ENCODE measurements at places on chromosomes 4 and X. TPM values are rescaled to one million over a fixed set of nuclear protein-coding genes. Genes with fewer than 3 reads are reported as not detected.

Gene NXF2
- total RNA-seq, result not detected

Gene NLGN4X
- under 0.01 TPM for total RNA-seq

Gene SEL1L3
- 62.8 TPM for total RNA-seq

GRCh38 chrX:11375614-11376119 is 82.5 kb downstream of the AMELX start:
- DNase-seq, result no peak

DNA sequence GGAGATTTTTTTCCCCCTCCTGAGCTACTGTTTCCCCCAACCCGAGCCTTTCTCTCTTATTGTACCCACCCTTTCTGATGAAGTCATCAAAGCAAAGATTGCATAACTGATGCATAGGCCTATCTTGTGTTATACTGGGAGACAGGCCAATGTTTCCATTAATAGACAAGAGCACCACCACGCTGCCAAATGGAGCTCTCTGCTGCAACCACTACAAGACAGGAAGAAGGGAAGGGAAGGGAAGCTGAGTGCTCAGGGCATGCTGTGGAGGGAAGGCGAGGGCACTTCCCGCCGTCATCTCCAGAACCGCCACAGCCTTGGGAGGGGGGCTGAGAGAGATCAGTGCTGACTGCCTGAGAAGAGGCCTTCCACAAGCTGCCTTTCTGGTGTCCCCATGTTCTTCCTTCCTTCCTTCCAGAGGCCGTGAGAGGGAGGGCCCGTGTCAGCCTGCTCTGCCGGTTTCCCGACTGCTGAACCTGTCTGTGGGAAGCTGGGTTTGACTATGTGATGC is 75.0 kb downstream of the MGST2 start:
- peak; percentile 94 for DNase-seq

GRCh38 chr4:20490734-20491133 is 209.5 kb upstream of the PACRGL start:
- no peak for DNase-seq

GRCh38 chr4:57182132-57182874 is 72.1 kb upstream of the IGFBP7 start:
- no peak for DNase-seq

DNA sequence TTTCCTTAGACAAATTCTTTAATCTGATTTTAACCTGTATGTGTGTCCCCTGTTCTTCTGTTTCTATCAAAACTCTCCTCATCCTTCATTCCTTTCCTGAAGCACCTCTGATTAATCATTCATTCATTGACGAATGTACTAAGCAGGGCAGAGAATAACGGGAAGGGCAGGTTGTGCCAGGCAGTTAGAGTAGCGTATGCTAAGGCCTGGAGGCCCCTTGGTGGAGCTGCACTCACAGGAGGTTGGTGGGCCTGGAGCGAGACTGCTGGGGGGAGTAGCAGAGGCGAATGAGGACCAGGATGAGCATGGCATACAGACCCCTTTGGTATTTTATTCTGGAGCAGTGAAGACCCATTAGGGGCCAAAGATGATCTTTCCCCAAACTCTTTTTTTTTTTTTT is 22.5 kb downstream of the PTTG2 start:
- DNase-seq, result no peak

Measured in GM23248 (cell line).